ENCODE measurements at places on chromosomes 7 and 10.

- DNase-seq: no peak
Observed at GRCh38 chr7:30181211-30181610, 46.4 kb downstream of the MTURN start.

DNA sequence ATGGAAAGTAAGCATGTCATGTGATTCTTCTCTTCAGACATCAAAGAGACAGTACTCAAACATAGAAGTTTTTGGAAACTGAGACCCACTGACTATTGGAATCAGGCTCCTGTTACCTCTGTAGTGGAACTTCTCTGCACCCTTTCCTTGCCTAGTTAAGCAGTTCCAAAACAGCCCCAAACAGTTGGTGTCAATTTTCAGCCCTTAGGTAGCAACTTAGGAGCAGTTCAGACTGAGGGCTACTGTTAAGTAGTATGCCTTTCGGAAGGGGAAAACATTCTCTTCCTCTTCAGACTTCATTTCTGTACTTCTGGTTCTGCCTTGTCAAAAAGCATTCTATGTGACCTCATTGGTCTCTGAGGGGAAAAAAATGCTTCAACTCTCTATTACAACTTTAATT lies 85.7 kb downstream of the ZNF277 start:
- no peak for DNase-seq

GRCh38 chr7:50857804-50858489 lies 75.3 kb upstream of the GRB10 start:
- DNase-seq: no peak

GRCh38 chr7:87154569-87154968 lies 2.3 kb downstream of the DMTF1 start:
- no peak for DNase-seq

DNA sequence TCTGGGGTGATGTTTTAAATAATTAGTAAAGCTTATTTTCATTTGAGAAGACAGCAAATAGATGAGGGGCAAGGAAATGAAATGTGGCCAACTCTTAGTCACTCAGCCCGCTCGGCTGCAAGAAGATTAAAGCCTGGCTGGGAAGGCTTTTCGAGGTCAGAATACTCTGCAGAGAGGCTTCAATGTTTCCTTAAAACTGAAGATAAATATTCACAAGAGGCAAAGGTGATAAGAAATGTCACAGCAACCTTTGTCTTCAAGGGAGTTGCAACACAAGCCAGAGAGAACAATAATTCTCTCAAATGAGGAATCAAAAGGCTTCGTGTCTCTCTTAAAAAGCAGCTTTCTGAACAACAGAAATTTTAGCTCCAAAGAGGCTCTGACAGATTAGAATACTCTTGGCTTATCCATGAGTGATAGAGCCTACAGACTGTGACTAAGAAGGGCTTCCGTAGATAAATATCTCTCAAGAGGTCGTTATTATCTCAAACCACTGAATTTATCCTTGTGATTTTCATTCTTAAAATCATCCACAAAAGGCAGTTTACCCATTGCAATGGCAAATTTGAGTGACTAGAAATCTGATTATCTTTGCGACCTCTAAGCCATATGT lies 92.5 kb downstream of the KLF6 start:
- no peak for DNase-seq

DNA sequence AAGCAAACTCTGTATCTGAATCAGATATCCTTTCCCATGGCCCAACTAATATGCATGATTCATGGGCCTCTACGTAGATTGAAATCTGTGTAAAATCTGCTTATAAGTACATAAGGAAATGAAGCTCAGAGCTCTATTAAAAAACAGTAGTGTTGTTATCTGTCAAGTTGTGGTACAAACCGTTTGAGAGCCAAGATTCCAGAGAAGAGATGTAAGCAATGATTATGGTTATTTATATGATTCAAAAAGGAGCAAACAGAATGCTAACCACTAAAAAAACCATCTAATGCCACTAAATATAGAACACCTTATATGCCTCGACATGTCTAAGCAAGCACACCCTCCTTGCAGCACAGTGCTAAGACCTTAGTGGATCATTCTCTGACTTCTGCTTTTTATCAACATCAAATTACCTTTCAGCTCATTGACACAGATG lies 26.6 kb downstream of the RPP38 start:
- peak; percentile 75 for DNase-seq

DNA sequence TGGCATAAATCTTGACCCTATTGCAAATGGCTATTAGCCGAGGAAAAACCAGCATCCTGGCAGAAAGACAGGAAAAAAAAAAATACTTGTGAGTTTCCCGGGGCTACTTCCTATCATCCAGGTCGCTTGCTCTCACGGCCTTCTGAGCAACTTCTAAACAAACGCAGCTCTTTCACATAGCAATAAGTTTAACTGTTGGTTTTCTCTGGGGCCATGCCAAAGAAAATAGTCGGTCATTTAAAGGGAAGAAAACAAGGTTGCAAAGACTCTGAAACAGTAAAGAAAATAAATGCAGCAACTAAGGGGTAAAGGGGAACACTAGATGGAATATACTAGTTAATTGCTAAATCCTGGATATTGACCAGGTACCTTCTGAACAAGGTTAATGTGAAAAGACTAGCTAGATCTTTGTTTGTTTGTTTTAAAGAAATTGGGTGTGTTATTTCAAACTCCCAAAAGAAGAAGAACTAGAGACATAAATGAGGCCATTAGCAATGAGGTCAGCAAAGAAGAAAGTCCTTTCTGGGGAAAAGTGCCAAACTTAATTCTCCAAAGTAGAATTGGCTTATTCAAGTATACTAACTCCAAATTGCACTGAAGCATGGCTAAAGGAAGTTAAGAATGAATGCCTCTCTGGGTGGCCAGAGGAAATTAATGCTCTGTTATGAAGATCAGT lies 54.2 kb downstream of the SLC39A12 start:
- DNase-seq: no peak

Measured in T-helper 1 cell (primary cell).